ENCODE measurements at places on chromosomes 7 and 10.

DNA sequence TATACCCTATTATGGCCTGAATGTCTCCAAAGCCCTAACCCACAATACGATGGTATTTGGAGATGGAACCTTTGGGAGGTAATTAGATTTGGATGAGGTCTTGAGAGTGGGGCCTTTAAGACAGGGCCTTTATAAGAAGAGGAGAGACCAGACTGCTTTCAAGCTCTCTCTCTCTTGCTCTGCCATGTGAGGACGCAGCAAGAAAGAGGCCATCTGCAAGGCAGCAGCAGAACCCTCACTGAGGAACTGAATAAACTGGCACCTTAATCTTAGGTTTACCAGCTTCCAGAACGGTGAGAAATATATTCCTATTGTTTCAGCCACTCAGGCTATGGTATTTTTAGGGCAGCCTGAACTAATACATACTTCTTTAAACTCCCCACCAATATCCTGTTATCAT is 2.0 kb upstream of the GNAI1 start:
- no peak for DNase-seq

GRCh38 chr7:43164757-43165156 is 52.3 kb downstream of the HECW1 start:
- DNase-seq = no peak

GRCh38 chr10:125159932-125160855 is at the start of gene CTBP2:
CTBP2 (minus strand) TSS chr10:125160563.
- DNase-seq = peak; percentile 49

- no peak for DNase-seq
These were observed 79.0 kb downstream of the ABI1 start for GRCh38 chr10:26781797-26782196.

GRCh38 chr10:59593768-59594167 is 115.9 kb downstream of the SLC16A9 start:
- DNase-seq = no peak

GRCh38 chr10:58733436-58733835 is 220.8 kb downstream of the BICC1 start:
- no peak for DNase-seq

- DNase-seq = peak; percentile 7
These were observed 56.2 kb upstream of the PPP2R2D start for GRCh38 chr10:131844529-131845084.

- DNase-seq = no peak
These were observed 30.7 kb upstream of the EPC1 start for GRCh38 chr10:32377458-32378259.
